T-helper 2 cell treated with Interferon-gamma antibody and Interleukin-4, amounts not matched to agents 5 μg/mL and 100 μg/mL, for 36 hours (primary cell): ENCODE measurements at places on chromosomes 12 and 14.

- DNase-seq, result no peak
Observed at GRCh38 chr12:54032086-54032619, 697 bp upstream of the HOXC5 start.

DNA sequence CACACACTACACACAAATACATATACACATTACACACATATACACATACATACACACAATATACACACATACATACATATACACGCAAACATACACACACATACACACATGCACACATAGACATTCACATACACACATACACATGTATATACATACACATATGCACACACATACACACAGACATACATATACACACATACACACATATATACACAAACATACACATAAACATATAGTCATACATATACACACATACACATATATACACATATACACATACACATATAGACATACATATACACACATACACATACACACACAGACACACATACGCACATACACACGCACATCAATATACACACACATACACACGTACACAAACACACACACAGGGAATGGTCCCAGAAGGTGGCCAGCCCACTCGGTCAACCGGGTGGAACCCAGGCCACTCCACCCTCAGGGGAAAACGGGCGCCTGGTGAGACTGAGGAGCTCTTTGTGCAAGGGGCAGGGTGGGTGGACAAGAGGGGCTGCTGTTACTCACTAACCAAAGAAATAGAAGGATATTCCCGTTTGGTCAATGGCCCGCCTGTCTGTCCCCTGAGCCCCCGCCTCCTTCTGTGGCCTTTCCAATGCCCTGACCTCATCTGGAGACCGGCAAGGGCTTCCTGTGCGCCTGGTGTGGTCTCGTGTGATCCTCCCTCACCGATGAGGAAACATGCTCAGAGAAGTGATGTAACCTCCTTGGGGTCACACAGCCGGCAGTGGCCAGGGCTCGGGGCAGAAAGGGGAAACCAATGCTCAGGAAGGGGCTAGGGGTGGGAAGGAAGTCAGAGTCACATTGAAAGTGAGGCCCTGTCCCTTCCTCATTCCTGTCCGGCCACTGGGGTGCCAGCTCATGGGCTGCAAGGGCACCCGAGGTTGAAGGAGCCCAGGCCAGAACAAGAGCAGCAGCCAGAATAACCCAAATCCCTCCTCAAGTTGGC is 5.3 kb downstream of the TRPV4 start:
- no peak for DNase-seq

- DNase-seq, result no peak
Observed at GRCh38 chr12:12779529-12779928, 5.9 kb upstream of the APOLD1 start.

DNA sequence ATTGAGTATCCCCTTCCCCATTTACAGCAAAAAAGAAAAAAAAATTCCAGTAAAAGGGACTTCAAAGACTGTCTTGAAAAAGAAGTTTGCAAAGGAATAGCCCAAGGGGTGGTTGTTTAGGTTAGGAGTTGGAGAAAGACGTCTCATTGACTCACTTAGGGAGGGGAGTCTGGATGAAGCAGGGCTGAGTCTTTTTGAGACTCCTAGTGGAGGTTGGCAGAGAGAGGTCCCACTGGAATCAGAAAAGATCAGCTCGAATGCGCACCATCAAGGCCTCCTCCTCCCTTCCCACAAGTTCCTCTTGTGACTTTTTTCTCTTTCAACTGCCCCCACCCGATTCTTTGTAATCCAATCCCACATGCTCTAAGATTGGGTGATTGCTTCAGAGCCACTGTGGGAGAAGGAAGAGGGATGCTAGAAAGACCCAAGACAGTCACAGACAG is 1.9 kb downstream of the ARHGEF40 start:
- DNase-seq, result no peak

- no peak for DNase-seq
Observed at GRCh38 chr14:78805570-78805969, 635.4 kb downstream of the NRXN3 start.
